ENCODE measurements at places on chromosomes 1 and 21.
A peak's percentile ranks its signal among the peaks of the same experiment; 100 is the strongest.

GRCh38 chr1:167548059-167548932 lies 5.3 kb downstream of the CREG1 start:
- no peak for DNase-seq

DNA sequence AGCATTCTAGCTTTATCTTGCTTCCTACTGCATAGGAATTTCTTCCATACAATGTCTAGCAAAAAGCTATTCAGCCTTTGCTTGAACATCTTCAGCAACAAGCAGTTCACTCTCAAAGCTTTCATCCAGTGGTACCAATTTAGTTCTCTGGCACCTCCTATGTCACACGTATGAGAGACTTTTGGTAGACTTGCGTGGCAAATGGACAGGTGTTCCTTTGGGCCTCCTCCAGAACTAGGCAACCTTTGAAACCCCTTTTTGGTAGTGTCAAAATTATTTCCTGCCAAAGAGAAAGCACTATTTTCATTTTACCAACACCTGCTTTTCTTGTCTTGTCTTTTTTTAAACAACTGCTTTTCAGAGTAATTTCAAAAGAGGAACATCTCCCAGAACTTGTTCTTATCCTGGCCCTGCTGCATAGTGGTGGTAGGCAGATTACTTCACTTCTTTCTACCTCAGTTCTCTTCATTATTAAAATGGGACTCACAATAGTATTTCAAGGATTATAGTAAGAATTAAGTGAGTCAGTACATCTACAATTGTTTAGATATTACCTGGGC lies 122.4 kb downstream of the MAST2 start:
- no peak for DNase-seq

- no peak for DNase-seq
Measured at GRCh38 chr1:163706915-163707314, 385.2 kb downstream of the NUF2 start.

- DNase-seq = no peak
Measured at GRCh38 chr21:40291560-40291959, 424.3 kb downstream of the PCP4 start.

GRCh38 chr1:221813887-221814286 lies 72.0 kb upstream of the DUSP10 start:
- DNase-seq = no peak

DNA sequence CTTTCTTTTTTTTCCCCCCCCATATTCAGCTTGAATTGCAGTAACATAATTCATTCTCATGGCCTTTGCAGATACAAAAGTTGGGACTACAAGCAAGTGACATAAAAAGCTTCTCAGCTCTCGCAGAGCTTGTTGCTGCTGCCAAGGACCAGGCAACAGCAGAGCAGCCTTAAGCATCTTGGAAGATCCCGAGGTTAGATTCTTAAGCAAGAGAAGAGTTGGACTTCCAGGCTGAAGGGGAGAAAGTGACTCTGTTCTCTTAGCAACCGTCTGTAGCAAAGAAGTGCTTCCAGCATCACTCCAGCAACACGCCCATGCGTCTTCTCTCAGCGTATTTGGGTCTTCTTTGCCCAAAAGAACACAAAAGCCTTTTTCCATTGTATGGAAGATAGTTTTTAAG lies 20.7 kb downstream of the AGT start:
- DNase-seq = peak; percentile 59

- DNase-seq = no peak
Measured at GRCh38 chr1:61171974-61172373, 89.6 kb downstream of the NFIA start.
